ENCODE measurements at places on chromosomes 1 and 21.

- no peak for DNase-seq
Observed at GRCh38 chr1:1596493-1597274, 3.3 kb downstream of the FNDC10 start.

- no peak for DNase-seq
Observed at GRCh38 chr1:188140958-188141357, 1312.2 kb downstream of the PLA2G4A start.

GRCh38 chr1:55569417-55569816 lies 354.3 kb upstream of the USP24 start:
- no peak for DNase-seq

DNA sequence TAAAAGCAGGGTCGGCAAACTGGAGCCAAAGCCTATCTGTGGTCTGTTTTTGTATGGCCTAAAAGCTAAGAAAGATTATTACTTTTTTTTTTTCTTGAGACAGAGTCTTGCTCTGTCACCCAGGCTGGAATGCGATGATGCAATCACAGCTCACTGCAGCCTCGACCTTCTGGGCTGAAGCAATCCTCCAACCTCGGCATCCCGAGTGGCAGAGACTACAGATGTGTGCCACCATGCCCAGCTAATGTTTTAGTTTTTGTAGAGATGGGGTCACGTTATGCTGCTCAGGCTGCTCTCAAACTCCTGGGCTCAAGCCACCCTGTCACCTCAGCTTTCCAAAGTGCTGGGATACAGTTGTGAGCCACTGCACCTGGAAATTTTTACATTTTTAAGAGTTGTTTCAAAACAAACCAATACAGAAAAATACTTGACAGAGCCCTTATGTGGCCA lies 6.5 kb upstream of the GLRX2 start:
- peak; percentile 16 for DNase-seq

DNA sequence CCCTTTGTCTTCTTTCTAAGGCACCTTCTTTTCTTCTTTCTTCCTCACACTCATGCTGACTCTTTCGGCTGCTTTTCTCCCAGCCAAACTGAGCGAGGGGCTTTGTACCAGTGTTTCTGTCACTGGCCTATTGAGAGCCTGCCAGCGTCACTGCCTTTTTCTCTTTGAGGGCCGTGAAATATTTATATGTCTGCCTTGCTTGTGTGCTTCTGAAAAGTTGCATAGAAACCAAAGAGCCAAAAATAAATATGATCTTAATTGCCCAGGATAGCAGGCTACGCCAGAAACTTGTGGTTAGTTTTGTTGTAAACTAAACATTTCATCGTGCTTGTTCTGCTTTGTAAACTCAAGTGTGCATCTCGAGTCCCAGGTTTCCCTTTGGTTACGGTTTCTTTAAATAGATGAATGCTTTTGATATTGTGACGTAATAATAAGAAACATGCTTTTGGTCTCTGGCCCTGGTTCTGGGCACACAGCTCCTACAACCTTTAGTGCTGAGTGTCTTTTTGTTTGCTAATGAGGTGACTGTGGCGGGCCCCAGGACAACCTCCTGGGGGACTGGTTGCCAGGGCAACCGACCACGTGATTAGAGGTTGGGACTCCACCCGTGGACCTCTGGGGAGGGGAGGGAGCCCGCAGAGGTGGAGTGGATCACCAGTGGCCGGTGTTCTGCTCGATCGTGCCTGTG lies 10.8 kb downstream of the SLC37A1 start:
- no peak for DNase-seq

DNA sequence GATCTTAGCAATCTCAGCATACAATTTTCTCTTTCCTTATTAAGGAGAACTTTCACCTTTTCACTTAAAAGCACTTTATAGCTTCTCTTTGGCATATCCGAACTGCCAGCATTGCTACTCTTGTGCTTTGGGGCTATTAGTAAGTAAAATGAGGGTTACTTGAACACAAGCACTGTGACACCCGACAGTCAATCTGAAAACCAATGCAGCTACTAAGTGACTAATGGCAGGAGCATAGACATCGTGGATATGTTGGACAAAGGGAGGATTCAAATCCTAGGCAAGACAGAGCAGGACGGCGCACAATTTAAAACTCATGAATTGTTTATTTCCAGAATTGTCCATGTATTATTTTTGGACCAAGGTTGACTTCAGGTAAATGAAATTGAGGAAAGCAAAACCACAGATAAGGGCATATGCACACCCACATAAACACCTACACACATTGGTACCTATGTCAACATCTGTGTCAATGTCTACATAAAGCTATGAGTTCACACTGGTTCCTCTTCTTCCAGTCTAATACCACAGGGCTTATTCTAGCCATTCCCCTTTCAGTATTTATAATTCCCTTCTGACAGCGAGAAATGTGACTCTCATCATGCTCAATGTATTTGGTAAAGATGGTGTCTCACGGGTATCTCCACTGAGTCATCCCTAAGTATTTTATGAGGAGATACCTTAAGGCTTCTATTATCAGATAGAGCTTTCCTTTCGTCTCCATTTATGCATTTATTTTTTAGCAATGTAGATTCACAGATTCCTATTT lies 75.3 kb upstream of the RALGPS2 start:
- DNase-seq: no peak

GRCh38 chr1:109240158-109241152 lies 8.9 kb upstream of the CELSR2 start:
- DNase-seq: no peak

- no peak for DNase-seq
Observed at GRCh38 chr1:239982762-239983161, 108.9 kb upstream of the FMN2 start.

DNA sequence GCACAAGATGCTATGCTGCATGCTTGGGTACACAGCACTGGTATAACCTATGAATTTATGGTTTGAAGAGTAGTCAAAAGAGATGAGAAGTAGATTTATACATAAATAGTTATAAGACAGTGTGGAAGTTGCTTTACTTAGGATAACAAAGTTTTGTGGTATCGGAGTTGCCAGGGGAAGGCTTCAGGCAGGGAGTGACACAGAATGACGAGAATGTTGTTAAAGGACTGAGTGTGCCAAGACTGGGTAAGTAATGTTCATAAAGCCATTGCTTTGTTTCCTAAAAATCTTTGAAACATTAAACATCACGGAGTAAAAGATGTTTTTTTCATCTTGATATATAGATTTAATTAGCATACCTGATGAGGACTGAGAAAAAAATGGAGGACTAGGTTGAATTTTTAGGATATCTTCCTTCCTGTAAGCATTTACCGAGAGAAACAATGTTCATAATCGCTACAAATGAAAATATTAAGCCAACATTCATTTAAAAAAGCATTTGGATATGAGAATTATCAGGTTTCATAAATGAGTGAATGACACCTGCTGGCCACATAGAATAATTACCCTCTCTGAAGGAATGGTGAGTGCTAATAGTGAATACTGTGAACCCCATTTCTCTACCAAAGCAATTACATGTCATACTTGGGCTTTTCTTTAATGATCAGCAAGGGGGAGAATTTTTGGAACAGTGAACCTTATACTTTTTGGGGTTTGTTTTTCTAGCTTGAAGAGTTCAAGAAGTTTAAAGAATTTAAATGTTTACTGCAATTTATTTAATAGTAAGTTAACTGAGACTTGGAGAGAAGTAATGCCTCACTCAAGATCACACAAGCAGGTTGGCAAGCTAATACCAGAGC lies 28.4 kb downstream of the EXTL2 start:
- peak; percentile 58 for DNase-seq

- DNase-seq: no peak
Observed at GRCh38 chr21:36471254-36471723, 8.6 kb downstream of the CLDN14 start.

- DNase-seq: no peak
Observed at GRCh38 chr1:195415584-195415983, 1192.7 kb downstream of the KCNT2 start.

DNA sequence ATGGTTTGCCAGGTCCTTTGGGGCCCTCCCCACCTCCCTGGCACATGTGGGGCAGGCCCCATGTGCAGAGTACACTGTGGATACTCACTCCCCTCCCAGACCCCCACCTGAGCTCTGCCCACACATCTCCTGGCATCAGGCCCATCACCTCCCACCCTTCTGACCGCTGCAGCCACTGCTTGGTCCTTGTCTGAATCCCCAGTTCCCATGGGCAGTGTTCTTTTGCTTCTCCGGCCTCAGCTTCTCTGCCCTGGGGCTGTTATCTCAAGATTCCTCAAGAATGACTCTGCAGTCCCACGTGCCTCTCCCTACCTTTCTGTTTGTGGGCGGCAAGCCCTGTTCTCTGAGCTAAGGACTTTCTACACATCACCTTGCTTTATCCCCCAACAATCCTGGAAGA lies 187.7 kb upstream of the EDN2 start:
- no peak for DNase-seq

GRCh38 chr21:41009398-41010100 lies 158.4 kb upstream of the BACE2 start:
- no peak for DNase-seq

- DNase-seq: no peak
Observed at GRCh38 chr1:65757531-65757930, 35.2 kb upstream of the PDE4B start.

- no peak for DNase-seq
Observed at GRCh38 chr1:19828546-19828945, 13.5 kb upstream of the RNF186 start.

- DNase-seq: no peak
Observed at GRCh38 chr1:203093754-203094410, 8.1 kb upstream of the MYOG start.

DNA sequence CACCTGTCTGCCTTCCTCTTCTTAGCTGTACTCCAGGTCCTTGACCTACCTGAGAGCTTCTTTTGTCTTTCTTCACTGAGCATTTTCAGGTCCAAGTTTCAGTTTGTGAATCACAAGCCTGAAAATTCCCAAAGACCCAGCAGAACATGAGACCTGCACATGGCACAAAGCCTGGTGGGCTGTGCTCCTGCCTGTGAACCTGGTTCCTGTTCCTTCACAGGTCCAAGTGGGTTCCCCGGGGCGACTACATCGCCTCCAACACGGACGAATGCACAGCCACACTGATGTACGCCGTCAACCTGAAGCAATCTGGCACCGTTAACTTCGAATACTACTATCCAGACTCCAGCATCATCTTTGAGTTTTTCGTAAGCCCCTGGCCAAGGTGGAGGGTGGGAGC lies 42.1 kb upstream of the SARS1 start:
- no peak for DNase-seq

DNA sequence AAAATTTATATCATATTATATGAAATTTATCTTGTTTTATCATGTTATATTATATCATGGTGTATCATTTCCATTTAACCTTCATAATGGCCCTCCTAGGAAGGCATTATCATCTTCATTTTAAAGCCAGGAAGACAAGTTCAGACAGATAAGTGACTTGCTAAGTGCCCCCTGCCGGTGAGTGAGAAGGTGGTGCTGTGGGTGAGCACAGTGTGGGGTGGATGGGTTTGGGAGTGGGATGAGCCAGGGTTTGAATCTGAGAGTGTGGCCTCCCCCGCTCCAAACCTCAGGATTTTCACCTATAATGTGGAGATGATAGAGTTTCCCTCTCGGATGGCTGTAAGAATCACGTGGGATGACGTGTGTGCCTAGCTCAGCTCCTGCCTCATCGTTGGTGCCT lies 108.7 kb upstream of the IGSF21 start:
- DNase-seq: no peak

- no peak for DNase-seq
Observed at GRCh38 chr1:229148041-229148671, 122.8 kb upstream of the RAB4A start.

- peak; percentile 46 for DNase-seq
Observed at GRCh38 chr1:26538480-26539412, 9.2 kb downstream of the RPS6KA1 start.

DNA sequence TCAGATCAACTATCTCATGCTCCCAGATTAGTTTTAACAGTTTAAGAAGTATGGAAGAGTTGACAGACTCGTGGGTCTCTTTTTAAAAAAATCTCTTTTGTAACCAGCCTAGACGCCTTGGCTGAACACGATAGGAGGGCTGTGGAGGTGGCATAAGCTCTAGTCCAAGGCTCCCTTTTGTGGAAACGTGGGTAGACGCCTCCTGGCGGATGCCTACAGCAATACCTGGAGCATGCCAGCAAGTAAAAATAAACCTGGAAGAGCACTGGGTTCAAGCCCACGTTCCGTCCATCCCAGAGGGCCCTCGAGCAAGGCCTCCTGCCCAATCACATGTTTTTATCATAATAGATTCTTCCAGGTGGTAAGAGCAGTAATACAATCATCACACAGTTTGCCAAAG lies 87.9 kb downstream of the RGS7 start:
- no peak for DNase-seq

GRCh38 chr21:46220275-46220810 lies 8.2 kb downstream of the LSS start:
- no peak for DNase-seq

GRCh38 chr1:11053758-11054137 lies 6.1 kb downstream of the SRM start:
- no peak for DNase-seq

- no peak for DNase-seq
Observed at GRCh38 chr1:63795455-63795854, 21.6 kb downstream of the ROR1 start.

- DNase-seq: no peak
Observed at GRCh38 chr1:156766298-156767100, 836 bp upstream of the PRCC start.

- no peak for DNase-seq
Observed at GRCh38 chr1:32709075-32709474, 6.5 kb upstream of the SYNC start.

- DNase-seq: no peak
Observed at GRCh38 chr1:3599286-3599811, 12.0 kb downstream of the MEGF6 start.

- DNase-seq: no peak
Observed at GRCh38 chr1:93822730-93823425, 56.1 kb downstream of the DNTTIP2 start.

GRCh38 chr1:71738256-71738655 lies 544.1 kb downstream of the NEGR1 start:
- no peak for DNase-seq

DNA sequence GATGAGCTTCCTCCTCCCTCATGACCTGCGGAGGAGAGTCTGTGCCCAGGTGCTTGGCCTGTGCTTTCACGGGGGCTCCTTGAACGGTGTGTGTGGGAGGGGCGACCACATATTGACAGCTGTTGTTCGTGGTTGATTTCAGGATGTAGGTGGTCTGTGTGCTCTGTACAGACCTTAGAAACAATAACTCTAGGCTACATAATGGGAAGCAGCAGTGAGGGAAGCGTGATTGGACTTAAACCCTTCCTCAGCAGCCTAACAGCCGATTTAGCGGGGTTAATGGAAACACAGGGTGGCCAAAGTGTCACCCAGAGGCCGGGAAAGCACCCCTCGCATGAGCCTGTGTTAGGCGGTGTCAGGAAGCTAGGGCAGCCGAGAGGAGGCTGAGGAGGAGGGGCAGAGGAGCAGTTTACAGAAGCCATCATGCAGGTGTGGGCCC lies 56.0 kb downstream of the TBCE start:
- no peak for DNase-seq

All from kidney capillary endothelial cell (primary cell).